ENCODE measurements at places on chromosomes 13 and 19.

DNA sequence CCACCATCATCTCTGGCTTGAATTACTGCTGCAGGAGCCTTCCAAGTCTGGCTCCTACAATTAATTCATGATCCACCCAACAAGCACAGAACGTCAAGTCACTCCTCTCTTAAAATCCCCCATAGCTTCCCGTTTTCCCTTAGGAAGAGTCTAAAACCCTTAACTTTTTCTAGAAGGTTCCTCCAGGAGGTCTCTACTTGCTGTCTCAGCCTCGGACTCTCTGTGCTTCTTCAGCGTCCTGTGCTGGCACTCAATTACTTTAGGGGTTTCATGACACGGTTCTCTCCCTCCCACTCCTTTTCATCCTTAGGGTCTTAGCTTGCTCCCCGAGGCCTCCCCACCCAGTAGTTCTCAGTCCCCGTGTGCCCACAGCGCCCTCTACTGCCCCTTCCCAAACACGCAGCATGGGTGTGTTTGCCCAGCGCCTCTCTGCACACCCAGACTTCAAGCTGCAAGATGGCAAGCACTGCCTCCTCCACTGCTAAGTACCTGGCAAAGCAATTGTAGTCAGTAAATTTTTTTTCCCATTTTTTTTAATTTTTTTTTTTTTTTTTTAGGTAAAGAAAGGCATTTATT, 25.8 kb upstream of the MAP3K10 start:
- DNase-seq: peak; percentile 66

DNA sequence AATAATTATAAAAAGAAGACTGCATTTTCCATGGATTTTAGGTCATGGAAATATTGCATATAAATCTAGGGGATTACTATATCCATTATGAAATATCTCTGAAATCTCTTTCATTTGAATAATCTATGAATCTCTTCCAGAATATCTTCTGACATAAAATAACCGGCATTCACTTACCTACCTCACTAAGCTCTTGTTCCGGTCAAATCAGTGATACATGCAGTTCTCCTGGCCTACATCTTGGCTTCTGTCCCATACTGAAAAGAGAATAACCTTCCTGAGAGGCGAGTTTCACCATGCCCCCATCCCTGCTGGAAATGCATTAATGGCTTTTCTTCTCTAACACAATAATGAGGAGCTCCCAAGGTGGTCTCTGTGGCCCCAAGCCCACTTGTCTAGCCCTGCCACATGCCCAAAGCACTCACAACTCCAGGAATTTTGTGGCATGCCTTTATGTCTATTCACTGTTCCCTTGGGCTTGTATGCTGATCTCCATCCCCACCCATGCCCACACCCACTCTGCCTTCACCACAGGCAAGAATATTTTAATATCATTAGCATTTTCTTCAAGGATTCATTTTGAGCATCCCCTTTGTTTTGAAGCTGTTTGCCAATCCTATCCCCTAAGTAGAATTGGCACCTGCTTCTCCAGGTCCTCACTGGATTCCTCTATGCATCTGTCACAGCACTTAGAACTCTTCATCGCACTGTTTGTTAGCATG, 401.6 kb downstream of the COG6 start:
- DNase-seq: no peak

DNA sequence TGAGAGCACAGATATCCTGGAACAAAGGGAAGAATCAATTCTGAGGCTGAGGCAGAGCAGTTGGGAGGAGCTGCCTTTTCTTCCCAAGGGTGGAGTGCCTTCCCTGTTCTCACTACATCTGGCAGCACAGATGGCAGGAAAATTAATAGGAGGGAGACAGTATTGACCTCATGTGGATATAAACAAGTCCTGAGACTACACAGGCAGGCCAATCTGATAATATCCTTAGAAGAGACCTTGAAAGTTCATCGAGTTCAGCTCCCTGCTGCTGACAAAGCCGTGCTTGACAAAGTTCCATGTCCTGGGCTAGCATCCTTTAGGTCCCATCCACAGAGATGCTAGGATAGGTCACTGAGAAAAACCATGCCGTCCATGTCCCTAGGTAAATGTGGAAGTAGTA, 1451.5 kb downstream of the EFNB2 start:
- no peak for DNase-seq

- DNase-seq: no peak
Measured at GRCh38 chr19:44303320-44303719, 1.5 kb downstream of the ZNF235 start.

- DNase-seq: no peak
Measured at GRCh38 chr19:30457484-30457883, 85.3 kb downstream of the ZNF536 start.

DNA sequence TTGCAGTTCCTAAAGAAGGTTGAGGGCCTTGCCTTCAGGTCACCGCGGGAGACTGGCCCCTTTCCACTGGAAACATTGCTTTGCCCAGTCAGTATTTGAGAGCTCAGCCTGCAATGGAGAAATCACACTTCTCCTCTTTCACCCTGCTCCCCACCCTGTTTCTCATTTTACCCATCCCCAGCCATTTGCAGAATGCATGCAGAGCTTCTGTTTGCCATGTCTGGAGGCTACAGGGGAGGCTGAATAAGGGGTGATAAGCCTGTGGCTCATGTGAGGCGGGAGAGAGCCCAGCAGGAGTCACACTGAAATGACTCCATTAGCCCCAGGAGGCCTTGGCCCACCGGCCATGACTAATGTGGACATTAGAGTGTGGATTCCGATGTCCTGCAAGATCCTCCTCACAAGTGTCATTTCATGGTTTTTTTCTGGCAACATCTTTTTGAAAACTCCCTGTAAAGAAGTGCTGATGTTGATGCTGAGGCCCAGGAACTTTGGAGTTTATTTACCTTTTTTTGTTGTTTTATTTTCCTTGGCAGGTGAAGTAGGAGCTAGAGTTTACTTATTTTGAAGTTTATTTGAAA, 6.3 kb downstream of the SPINT2 start:
- DNase-seq: no peak

DNA sequence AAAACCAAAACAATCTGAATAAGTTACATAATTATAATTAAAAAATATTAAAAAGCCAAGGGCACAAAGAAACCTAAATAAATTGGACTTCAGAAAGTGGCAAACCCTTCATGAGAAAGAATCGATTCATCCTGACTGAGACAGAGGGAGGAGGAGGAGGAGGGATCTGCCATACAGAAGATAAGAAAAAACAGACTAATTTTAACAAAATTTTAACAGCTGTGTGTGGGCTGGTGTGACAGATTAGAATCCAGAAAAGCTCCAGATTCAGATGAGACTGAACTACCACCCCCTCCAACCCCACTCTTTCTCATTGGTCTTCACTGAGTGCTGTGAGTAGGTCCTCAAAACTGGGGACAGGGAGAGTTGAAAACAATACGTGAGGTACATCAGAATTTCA, 111.5 kb upstream of the HTR2A start:
- DNase-seq: no peak

DNA sequence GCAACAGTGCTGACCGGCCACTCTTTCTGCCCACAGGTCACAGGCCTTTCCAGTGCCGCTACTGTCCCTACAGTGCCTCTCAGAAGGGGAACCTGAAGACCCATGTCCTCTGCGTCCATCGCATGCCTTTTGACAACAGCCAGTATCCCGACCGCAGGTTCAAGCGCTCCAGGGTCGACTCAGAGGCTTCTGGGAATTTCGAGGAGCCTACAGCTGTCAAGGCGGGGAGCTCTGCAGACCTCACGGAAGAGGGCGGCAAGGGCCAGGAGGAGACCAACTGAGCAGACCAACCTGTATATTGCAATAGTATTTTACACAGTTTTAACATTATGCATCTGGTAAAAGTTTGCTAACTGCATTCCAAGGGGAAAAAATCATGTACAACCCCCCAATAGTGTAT, 338.5 kb downstream of the ZNF536 start:
- DNase-seq: no peak

- no peak for DNase-seq
Measured at GRCh38 chr13:97441368-97441767, 7.4 kb downstream of the RAP2A start.

DNA sequence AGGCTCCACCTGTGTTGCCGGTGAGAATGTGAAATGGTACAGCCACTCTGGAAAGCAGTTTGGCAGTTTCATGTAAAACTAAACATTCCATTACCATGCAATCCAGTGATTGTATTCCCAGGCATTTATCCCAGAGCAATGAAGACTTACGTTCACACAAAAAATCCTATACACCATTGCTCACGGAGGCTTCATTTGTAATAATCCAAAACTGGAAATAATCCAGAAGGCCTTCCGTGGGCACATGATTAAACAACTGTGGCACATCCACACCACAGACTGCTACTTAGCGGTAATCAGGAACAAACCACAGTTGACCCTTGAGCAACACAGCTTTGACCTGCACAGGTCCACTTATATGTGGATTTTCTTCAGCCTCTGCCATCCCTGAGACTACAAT, 339.7 kb downstream of the MTUS2 start:
- no peak for DNase-seq

GRCh38 chr13:74620711-74621110, 486.5 kb upstream of the KLF12 start:
- no peak for DNase-seq

GRCh38 chr19:32196690-32197420, 148.6 kb upstream of the ZNF507 start:
- DNase-seq: no peak

- DNase-seq: no peak
Measured at GRCh38 chr13:82597747-82598146, 1284.5 kb downstream of the SLITRK1 start.

DNA sequence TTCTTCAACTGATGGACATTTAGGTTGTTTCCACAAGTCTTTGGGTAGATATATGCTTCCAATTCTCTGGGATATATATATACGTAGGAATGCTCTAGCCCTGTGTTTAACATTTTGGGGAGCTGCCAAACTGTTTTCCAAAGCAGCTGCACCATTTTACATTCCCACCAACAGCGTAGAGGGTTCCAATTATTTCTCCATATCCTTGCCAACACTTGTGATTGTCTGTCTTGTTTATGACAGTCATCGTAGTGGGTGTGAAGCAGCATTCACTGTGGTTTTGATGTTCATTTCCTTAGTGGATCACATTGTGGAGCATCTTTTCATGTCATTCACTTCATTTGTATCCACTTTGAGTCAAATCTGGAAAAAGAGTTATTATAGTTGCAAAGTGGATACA, 4.7 kb upstream of the CBLC start:
- DNase-seq: no peak

GRCh38 chr13:112113851-112114250, 46.9 kb downstream of the SOX1 start:
- DNase-seq: no peak

DNA sequence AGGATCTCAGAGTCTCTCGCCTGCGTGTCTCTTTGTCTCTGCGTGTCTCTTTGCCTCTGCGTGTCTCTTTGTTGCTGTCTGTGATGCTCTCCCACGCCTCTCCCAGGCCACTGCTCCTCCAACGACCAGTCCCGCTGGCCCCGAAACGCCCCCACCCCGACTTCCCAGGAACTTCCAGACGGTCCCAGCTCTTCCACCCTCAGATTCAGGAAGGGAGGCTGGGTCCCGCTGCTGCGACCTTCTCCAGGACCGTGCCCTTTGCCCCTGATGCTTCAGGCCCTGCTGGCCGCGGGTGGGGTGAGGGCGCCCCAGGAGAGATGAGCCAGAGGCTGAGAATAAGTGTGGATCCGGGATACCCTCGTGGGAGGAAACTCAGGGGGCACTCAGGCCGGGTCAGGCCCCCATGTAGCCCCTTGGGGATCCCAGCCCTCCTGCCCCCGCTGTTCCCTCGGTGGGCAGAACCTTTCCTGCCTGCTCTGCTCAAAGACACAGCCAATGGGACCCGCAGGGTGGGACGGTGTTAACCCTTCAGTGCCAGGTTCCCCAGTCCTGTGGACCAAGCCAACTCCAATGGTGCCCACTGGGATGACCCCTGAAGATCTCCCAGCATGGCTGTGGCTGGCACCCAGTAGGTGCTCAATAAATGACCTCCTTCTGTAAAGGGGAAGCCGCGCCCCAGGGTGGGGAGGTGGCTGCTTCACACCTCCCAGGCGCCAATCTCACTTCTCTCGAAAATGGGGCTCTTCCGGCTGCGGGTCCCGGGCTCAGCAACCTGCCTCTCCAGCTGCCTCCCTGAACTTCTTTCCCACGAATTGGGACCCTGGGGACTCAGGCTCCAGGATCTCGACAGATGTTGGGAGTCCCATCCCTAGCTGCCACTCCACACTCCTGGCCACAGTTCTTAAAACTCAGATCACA, 1.5 kb upstream of the S1PR5 start:
- DNase-seq: no peak

GRCh38 chr13:28583651-28584091, 75.3 kb upstream of the POMP start:
- DNase-seq: peak; percentile 23

GRCh38 chr19:646779-647565, 7.3 kb downstream of the FGF22 start:
- DNase-seq: no peak

DNA sequence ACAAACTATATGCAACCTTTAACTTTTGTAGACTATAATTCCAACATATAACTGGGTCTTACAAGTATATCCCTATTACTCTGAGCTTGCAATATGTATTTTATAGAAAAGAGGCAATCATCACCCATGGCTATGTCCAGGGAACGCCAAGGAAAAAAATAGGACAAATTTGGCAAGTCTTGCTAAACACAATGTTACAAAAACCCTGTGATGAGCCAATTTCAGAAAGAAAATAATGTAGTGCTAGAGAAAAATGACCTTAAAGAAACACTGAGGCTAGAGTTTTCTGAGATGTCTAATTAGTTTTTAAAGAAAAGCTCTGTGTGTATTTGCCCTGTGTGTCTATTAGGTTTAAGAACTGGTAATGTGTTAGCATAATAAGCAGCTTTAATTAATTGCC, 68.0 kb upstream of the FREM2 start:
- DNase-seq: no peak

DNA sequence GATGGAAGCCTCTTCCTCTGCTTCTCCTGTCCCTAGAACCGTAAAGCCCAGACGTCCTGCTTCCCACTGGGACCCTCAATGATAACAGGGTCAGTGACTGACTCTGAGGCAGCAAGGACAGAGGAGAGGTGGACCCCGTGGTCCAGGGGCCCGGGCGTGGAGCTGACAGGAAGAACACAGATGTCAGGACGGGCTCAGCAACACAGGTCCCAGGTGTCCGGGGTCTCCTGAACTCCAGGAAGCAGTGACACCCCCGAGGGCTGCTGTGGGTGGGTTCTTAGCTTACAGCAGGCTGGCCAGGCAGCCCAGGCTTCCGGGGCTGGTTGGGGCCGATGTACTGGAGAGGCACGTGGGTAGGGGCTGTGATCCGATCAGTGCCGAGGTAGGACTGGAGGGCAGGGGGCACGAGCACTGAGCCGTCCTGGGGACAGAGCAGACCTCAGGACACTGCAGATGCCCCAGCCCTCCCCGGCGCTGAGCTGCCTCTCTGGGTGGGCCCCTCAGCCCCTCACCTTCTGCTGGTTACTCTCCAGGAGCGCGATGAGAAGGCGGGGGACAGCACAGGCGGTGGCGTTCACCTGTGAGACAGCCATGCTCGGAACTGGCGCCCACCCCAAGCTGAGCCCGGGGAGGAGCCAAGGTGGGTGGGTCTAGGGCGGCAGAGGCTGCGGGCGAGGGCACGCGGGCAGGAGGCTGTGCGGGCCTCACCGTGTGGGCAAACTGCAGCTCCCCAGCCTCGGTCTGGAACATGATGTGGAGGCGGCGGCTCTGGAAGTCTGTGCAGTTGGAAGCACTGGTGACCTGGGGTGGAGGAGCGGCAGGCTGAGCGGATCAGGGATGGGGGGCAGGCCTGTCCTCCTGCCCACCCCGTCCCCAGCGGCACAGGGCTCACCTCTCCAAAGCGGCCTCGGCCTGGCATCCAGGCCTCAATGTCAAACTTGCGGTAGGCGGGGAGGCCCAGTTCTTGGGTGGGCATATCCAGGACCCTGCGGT, 3.6 kb upstream of the CCER2 start:
- no peak for DNase-seq

Data from endothelial cell (in vitro differentiated cells).